ENCODE measurements at places on chromosomes 11 and 22.

DNA sequence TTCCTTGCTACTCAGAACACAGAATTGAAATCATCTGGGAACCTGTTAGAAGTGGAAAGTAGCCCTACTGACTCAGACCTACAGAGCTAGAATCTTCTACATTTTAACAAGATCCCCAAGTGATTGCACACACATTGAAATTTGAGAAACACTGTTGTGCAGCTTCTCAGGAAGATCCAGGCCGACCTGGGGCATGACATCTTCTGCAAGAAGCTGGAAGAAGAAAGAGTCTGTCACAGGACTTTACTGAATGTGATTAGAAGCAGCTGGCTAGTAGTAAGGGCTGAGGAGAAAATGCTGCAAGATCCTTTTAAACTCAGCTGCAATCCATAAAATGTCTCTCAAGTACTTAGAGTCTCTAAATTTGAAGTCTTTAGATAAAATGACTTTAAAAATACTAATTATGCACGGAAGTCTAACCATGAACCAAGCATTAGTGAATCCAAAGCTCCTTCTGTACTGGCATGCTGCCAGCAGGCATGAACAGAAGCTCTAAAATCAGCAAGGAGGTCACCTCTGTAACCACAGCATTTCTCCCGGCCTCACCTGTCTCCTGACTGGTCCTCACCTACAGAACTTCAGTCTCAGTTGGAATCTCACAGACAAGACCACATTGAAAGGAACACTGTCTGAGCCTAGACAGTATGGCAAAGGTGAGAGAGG, 85.0 kb downstream of the SERGEF start:
- peak; percentile 41 for DNase-seq

DNA sequence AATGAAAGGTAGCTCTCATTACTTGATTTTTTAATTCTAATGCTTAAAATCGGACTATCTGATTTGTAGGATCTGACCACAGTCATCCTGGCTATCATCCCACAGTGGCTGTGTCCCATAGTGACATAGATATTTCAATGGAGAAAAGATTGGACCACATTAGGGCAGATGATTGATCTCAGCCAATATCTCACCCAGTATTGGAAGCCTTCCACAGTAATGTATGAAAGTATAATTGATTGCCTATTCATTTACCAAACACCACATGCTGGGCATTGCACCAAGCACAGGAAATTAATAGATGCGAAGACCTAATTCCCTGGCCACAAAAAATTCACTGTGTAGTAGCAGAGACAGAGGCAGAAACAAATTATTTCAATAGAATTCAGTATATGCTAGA, 37.6 kb downstream of the FZD4 start:
- DNase-seq = no peak

- no peak for DNase-seq
Observed at GRCh38 chr11:60209977-60210376, 27.1 kb upstream of the MS4A6A start.

GRCh38 chr11:90448256-90448655, 225.4 kb upstream of the CHORDC1 start:
- DNase-seq = no peak

DNA sequence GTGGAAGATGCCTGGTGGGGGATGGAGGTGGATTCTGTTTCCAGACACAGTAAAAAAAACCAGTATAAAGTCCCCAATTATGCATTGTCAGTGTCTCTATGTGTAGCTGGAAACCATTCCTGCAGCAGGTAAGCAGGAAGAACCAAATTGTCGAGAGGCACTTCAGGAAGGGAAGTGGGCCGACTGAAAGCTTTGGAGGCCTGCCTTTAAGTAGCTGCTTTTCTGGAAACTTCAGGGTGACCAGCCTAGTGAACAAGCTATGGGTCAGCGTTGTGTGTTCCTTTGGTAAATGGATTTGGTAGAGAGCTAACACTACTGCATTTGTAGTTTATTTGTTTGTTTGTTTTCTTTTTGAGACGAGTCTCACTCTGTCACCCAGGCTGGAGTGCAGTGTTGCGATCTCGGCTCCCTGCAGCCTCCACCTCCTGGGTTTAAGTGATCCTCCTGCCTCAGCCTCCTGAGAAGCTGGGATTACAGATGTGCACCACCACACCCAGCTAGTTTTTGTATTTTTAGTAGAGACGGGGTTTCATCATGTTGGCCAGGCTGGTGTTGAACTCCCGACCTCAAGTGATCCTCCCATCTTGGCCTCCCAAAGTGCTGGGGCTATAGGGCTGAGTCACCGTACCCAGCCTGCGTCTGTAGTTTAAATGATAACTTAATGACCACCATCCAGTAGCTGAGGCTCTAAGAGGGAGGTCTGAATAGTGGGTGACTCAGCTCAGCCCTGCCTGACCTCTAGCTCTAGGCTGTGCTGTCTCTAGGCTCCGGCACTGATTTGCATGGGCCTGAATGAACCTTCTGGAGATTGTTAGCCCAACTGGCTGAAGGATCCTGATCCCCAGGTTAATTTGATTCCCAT, 12.8 kb downstream of the PTPRJ start:
- DNase-seq = no peak

- no peak for DNase-seq
Observed at GRCh38 chr11:84438565-84438964, 1152.4 kb upstream of the CCDC90B start.

- no peak for DNase-seq
Observed at GRCh38 chr11:64314805-64315561, 2.4 kb downstream of the TRMT112 start.

- DNase-seq = no peak
Observed at GRCh38 chr22:39494471-39495120, 7.5 kb upstream of the MIEF1 start.

DNA sequence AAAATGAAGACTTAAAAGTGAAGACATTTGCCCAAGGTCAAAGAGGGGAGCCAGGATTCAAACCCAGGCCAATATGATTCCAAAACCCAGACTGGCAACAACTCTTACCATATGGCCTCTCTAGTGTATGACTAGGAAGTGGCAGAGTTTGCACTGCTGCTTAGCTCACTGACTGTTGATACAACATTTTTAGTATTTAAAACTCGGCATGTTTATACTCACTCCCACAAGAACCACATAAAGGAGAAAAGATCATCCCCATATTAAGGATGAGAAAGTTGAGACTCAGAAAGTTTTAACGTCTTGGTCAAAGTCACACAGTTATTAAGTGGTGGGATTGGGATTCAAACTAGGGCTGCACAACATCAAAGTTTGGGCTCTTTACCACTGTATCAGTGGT, 81.7 kb downstream of the CCDC34 start:
- no peak for DNase-seq

- DNase-seq = no peak
Observed at GRCh38 chr22:38788846-38789245, 5.1 kb downstream of the DNAL4 start.

DNA sequence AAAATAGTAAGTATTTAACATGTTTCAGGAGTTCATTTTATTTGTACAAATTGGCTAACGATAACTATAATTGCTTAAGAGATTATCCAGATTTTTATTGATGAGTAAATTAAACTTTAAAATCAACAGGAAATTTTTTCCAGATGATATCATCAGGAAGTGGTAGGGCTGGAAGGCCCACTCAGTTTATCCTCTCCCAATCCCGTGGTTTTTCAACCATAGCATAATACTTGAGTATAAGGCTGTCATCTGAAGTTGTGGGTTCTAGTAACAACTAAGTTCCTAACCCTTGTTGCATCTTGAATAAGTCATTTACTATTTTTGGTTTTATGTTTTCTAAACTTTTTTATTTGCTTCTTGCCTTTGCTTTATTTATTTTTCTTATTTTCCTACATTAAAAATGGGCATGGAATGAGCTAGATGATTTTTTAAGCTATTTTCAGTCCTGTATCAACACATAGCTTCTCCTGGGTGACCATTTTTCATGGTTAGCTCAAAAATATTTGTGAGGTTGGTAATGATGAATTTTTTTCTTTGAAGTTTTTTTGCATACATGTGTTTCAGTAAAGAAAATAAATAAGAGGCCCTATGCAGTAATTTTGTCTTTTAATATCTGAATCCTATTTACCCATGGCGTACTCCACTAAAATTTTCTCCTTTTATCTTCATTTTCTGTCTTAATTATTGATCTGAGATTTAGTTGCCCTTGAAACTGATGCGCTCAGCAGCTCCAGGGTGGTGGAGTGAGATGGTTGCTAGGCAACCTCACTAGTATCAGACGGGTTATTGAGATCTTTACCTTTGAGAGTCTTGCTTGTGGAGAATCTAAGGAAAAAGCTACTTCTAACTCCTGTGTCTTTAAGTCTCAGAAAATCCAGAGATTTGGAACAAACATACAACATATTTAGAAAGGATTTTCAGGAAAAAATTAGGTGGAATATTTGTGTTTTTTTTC, 452.0 kb upstream of the CCDC179 start:
- no peak for DNase-seq

DNA sequence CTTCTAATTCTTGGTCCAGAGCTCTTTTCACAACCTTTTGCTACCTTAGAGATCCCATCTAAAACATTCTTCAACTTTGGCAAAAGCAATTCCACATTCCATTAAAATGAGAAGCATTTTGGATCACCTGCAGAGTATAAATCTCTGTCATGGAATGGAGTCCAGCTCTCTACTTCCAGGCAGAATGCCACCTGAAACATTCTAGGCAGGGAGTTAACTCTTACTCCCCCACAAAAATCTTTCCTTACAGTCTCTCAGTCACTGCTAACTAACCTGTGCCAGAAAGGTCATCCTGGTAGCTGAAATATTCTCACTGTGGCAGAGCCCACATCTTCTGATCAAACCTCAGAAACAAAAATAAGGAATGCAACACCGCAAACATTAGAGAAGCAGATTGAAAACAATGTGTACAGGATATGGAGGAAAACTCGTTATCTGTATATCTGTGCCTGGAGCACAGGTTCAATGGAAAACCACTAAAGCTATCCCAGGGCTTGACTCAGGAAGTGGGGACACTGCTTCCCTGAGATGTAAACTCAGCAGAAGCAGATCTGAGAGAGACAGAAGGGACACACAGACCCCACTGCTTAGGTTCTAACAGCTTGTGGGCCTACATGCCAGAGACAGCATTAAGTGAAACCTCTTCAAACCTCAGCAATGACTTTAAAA, 78.9 kb downstream of the KCNC1 start:
- DNase-seq = no peak

DNA sequence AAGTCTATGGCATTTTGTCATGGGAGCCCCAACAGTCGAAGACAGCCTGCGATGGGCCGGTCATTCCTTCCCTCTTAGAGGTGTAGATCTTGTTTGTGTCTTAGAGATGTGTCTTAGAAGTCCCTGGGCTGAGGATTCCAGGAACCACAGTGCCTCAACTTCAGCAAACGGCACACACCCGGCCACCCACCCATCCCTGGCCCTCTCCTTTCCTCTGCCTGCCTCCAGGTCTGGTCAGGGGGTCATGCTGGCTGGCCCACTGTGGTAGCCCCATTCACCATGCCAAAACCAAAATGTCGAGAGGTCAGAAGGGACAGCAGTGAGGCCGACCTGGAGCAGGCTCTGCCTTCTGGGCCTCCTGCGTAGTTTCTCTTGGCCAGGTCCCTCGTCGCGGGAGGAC, 857.9 kb downstream of the TBC1D22A start:
- DNase-seq = no peak

DNA sequence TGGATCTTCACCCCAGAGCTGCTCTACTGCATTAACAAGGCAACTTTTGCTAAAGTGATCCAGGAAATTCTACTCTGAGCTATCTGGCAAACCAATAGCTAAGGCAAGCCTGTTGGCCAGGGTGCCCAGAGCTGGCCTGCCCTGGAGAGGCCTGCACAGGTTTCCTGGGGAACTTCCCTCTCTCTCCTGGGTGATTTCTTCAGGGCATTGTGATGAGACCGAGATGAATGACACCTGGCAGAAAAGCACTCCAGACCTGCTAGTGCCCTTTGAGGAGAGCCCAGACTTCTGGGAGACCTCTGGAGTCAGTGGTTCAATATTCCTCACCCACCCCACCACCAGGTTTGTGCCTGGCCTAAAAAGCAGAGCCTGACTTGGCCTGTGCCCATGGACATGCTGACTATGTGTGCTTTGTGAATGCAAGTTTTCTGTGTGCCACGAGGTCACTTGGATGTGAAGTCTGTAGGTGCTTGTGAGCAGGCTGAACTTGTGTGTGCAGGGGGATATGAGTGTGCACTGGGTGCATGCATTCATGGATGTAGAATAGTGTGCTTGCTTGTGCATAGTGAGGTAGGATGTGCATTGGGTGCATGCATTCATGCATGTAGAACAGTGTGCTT, 4.4 kb upstream of the APLNR start:
- DNase-seq = no peak

GRCh38 chr11:64340671-64341335, 799 bp downstream of the CCDC88B start:
- no peak for DNase-seq

- no peak for DNase-seq
Observed at GRCh38 chr11:105189581-105189980, 50.0 kb upstream of the CARD18 start.

- no peak for DNase-seq
Observed at GRCh38 chr11:78595436-78596130, 20.9 kb upstream of the NARS2 start.

DNA sequence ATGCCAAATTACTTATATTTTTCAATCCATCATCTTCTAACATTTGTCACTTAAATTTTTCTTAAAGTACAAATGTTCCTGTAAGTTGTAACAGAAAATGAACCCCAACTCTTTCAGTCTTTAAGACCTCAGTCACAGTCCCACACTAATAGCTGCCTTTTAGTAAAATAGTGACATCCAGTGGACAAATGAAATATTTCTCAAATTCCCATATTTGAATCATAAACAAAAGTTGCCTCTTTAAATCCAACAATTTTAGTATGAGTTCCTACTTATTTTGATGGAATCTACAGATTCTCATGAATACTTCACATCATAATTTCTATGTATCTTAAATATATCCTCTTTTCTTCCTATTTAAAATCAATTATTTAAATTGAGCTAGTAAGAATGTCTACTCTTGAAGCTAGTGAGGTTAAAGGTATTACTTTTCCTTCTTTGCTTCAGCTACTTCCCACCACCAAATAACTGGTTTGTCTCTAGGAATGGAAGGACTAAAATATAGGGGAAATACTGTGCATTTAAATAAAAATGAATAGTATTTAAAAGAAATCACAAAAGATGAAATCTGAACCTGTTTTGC, 9.2 kb downstream of the LIN7C start:
- no peak for DNase-seq

- DNase-seq = no peak
Observed at GRCh38 chr11:95346265-95346664, 115.3 kb upstream of the SESN3 start.

- DNase-seq = no peak
Observed at GRCh38 chr22:27278946-27279345, 522.6 kb downstream of the MN1 start.

- DNase-seq = no peak
Observed at GRCh38 chr11:131592734-131593133, 222.3 kb downstream of the NTM start.

All from AG04449 (cell line).